ENCODE measurements at places on chromosomes 16 and 17.

GRCh38 chr16:50684823-50685461 is 3.8 kb upstream of the SNX20 start:
- DNase-seq, result no peak

GRCh38 chr17:49209061-49209571 is 1.3 kb downstream of the GNGT2 start:
- no peak for DNase-seq

- DNase-seq, result no peak
Observed at GRCh38 chr17:33302394-33302793, 9.3 kb upstream of the ASIC2 start.

- DNase-seq, result no peak
Observed at GRCh38 chr17:72631949-72632684, 460.4 kb downstream of the SLC39A11 start.

- no peak for DNase-seq
Observed at GRCh38 chr17:57368637-57369336, 112.5 kb downstream of the MSI2 start.

GRCh38 chr16:22321340-22322001 is 24.3 kb downstream of the POLR3E start:
- no peak for DNase-seq

GRCh38 chr17:44966348-44967025 is 1.6 kb downstream of the C1QL1 start:
- no peak for DNase-seq

GRCh38 chr17:41614098-41614497 is 1.5 kb upstream of the KRT16 start:
- no peak for DNase-seq

All from esophagus squamous epithelium (tissue), 5 donors.